ENCODE measurements at places on chromosomes 6 and 20.

GRCh38 chr6:119090256-119090655, 11.8 kb upstream of the FAM184A start:
- no peak for DNase-seq

DNA sequence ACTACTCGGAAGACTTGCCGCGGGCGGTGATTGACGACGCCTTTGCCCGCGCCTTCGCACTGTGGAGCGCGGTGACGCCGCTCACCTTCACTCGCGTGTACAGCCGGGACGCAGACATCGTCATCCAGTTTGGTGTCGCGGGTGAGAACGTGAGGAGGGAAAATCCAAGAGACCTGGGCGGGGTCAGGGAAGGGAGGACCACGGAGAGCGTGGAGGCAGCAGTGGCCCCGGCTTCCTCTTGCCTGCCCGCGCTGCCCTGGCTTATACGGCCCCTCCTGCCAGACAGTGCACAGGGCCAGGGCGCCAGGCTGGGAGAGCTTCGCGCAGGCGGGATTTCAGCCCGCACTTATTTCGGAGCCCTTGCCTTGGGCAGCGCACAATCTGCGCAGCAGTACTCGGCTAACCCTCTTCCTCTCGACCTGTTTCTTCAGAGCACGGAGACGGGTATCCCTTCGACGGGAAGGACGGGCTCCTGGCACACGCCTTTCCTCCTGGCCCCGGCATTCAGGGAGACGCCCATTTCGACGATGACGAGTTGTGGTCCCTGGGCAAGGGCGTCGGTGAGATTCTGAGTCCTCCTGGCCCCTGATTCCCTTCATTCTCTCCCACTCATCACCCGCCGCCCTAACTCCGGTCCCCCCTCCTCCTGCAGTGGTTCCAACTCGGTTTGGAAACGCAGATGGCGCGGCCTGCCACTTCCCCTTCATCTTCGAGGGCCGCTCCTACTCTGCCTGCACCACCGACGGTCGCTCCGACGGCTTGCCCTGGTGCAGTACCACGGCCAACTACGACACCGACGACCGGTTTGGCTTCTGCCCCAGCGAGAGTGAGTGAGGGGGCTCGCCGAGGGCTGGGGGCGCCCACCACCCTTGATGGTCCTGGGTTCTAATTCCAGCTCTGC, 2.0 kb downstream of the MMP9 start:
- DNase-seq, result no peak

- no peak for DNase-seq
Observed at GRCh38 chr6:6460416-6460815, 128.1 kb upstream of the LY86 start.

DNA sequence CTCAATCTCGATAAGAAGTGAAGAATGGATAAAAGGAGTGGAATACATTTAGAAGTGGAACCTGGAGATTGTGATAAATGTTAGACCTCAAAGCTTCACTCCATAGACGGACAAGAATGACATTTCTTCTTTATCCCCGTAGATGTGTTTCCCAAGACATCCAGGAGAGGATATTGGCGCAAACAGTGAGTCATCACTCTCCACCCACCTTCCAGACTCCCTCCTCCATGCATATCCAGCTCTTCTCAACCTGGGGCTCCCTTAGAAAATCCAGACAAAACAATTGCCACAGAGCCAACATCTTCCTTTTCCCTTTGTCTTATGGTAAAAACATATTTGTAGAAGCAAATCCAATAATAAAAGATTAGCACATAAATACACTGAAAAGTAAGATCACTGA, 586.1 kb downstream of the PTPRT start:
- no peak for DNase-seq

GRCh38 chr6:121688974-121689373, 253.5 kb downstream of the GJA1 start:
- no peak for DNase-seq

DNA sequence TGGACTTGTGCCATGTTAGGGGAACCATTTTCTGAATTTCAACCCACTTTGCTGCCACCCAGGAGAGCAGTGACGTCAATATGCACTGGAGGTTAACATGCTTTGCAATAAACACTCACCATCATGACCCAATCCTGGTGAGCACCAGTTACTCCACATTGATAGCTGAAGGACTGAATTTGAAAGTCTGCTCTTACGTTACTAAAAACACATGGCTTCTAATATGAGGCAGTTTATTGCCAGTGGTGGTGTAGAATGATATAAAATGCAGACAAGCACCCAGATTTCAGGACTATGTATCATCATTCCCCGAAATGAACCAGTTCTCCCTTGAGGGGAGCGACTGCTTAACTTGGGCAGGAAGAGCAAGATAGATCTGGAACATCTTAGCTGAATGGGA, 23.8 kb downstream of the RFPL4B start:
- no peak for DNase-seq

DNA sequence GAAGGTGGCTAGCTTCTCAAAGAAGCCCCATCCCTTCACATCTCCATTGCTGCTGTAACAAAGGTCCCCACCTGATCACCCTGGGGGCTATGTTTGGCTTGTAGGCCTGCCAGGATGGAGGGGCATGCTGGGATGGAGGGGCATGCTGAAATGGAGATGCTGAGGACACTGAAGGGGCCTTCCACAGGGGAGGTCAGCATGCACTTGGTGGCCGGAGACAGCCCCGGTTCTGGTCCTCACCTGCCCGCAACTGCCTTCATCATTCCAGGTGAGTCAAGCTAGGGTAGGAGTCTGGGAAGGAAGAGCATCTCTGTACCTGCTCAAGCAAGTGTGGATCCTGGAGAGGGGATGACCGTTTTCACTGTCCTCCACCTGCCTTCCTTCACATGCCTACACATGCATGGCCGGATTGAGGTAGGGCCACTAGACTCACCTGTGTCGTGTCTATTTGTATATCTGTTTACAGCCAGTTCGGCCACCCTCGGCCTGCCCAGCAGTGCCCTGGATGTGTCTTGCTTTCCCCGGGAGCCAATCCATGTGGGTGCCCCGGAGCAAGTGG, 6.0 kb downstream of the L3MBTL1 start:
- no peak for DNase-seq

- DNase-seq, result no peak
Observed at GRCh38 chr6:157774153-157775135, 48.6 kb upstream of the SNX9 start.

GRCh38 chr6:4355241-4355640, 219.9 kb upstream of the ECI2 start:
- no peak for DNase-seq

DNA sequence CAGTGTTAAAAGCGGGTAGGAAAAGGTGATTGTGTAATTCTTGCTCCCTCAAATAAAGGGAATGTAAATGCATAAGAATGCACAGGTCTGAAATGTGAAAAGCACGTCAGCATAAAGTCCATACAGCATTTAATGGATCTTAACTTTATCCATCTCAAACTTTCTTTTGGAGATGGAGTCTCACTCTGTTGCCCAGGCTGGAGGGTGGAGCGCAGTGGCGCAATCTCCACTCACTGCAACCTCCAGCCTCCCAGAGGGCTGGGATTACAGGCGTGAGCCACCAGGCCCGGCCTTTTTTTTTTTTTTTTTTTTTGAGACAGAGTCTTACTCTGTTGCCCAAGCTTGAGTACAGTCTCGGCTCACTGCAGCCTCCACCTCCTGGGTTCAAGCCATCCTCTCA, 33.4 kb downstream of the RNASET2 start:
- no peak for DNase-seq

DNA sequence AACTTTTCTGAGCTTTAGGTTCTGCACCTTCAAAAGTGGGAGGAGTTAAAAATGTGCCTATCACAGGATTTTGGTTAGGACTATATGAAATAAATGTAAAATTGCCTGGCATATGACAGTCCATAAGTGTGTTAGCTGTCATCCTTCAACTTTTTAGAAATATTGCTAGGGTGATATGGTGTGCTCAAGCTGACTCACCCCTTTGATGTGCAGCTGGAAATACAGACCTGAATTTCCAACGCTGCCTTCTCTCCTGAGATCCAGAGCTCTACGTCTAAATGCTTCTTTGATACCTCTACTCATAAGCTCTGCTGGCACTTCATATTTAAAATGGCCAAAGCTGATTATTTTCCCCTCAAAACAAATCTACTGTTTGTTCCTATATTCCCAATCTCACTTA, 2.7 kb downstream of the SLC35B3 start:
- no peak for DNase-seq

DNA sequence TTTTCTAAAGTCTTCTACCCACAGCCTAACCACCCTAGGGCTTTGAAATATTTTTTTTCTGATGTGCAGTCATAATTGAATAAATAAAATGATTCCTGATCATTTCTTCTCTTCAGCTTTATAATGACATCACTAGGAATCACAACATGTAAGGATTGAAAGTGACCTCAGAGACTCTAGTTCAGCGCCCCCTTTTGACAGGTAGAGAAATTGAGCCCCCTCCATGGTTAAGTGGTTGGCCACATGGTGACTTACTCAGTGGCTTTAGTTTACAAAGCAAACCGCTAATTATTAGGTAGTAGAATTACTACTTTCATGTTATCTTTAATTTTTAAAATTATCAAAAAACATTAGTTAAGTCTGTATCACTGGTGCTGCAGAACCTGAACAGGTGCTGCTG, 13.3 kb upstream of the SLC2A12 start:
- no peak for DNase-seq

DNA sequence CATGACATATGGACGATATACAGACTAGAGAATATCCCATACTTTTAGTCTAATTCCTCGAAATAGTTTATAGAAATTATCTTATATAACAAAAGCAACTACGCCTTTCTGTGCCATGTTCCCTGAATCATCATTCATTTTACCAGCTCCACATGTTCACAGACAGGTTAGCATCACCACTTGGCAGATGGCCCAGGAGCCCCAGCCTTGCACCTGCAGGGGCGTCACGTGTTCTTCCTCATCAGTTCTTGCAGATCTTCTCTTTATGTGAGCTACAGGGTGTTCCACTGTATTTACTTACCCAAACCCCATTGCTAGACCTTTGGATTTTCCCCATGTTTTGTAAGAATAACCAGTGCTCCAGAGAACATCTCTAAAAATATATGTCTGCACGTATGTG, 12.6 kb upstream of the BNIP5 start:
- DNase-seq, result no peak

GRCh38 chr6:127786109-127786508, 114.7 kb downstream of the THEMIS start:
- no peak for DNase-seq

- no peak for DNase-seq
Observed at GRCh38 chr20:47043086-47043485, 148.4 kb downstream of the EYA2 start.

- DNase-seq, result no peak
Observed at GRCh38 chr6:35224720-35225119, 11.0 kb downstream of the SCUBE3 start.

DNA sequence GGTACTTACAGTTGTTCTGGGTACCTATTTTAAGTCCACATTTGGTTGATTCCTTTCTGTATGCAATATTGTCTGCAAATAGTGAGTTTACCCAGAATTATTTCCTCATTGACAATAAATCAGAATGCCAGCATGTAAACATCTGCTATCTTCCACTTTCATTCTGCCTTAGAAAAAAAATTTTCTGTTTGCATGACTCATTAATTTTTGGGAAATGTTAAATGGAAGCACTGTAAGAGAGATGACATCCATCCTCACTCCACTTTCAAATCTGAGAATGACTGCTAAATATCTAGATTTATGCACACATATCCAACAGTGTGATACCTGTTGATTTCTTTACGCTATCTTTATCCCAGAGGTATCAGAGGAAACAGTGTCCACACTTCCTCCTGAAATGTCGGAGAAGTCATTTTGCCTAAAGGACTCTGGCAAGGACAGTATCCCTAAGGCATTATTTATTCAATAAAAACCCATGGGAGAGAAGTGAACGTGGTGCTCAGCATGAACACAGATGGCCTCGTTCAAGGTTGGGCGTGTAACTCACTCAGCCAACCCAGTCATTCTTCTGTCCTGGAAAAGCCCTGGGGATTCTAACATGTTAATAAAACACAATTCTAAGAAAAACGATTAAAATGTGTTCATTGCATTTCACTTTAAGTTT, 780.9 kb downstream of the QKI start:
- no peak for DNase-seq

Data from stimulated activated CD4-positive, alpha-beta T cell treated with anti-CD3 and anti-CD28 coated beads, TNF-alpha, amount 100 ng/mL, for 24 hours (primary cell).